ENCODE measurements at places on chromosomes 4 and X.

DNA sequence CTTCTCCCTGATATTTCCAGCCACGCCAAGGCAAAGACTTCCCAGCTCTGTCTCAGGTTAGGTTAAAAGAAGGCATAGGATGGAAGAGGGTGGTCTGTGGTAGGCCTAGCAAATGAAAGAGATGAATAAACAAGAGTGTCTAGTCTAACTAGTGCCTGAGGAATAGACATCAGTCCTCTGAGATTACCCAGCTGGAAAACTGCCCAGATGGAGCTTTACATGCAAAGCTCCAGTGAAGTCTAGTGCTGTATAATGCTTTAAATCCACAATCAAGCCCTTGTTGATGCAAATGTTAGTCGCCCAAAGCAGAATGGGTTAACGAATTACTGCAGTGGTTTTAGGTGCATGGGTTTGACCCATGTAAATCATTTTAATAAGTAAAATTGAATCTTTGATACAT lies 24.8 kb upstream of the GUCY1B1 start:
- DNase-seq: no peak

DNA sequence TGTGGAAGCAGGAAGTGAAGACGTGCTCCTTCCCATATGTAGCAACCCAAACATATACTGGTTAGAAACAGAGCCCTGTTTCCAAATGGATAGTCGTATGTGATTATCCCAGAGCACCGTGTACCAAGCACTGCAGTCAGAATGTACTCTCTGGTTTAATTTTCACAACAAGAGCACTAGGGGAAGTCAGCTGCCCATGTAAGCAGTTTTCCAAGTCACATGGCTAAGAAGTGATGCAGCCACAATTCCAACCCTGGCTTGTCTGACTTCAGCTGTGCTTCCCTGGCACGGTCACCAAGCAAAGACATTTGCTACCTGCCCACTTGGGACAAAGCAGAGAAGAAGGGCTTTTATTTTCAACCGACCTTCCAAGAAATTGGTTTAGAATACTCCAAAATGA lies 28.2 kb upstream of the CEP135 start:
- no peak for DNase-seq

GRCh38 chr4:89562746-89563145 lies 255.1 kb upstream of the GPRIN3 start:
- DNase-seq: no peak

DNA sequence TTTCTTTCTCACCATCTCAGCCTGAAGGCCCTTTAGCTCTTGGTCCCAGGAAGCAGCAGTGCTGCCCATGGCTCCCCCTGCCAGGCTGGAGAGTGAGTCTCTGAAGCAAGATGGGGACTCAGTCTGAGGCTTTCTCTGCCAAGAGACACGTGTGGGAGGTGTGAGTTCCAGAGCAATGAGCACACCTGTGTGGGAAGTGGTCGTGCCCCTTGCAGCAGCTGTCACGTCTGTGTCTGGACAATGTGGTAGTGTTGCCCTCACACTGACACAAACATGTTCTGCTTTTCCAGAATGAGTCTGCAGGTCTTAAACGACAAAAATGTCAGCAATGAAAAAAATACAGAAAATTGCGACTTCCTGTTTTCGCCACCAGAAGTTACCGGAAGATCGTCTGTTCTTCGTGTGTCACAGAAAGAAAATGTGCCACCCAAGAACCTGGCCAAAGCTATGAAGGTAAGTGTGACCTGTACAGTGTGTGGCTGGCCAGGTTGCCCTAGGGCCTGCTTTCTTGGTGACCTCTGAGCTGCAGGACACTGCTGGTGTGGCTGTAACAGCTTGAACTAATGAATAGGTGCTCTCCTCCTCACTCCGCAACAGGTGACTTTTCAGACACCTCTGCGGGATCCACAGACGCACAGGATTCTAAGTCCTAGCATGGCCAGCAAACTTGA lies 1.9 kb downstream of the TACC3 start:
- DNase-seq: no peak
